MCF 10A (cell line): ENCODE measurements at places on chromosomes 16 and 17.
A peak's percentile ranks its signal among the peaks of the same experiment; 100 is the strongest.

GRCh38 chr16:15897121-15897780 is 8.8 kb upstream of the CEP20 start:
- no peak for DNase-seq

- DNase-seq: peak; percentile 99
These were observed 13.5 kb upstream of the ITGB3 start for GRCh38 chr17:47239967-47240651.

- DNase-seq: no peak
These were observed 44.7 kb upstream of the MEAK7 start for GRCh38 chr16:84548971-84549844.

GRCh38 chr17:83161298-83162034 is 82.1 kb downstream of the METRNL start:
- DNase-seq: no peak

DNA sequence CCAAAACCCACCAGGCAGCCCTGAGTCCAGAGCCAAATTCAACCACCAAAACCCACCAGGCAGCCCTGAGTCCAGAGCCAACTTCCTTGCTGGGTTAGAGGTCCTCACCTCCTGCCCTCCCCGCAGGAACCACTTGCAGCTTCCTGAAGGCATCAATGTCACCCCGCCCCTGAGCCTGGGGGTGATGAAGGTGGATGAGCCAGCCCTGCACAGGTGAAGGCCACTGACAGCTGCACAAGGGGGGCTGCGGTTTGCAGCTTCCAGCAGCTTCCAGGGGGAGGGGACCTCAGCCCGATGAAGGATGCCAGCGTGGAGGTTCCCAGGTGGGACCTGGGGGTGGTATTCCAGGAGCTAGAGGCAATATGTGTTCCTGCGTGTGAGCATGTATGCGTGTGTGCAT is 7.6 kb upstream of the CSNK1D start:
- DNase-seq: no peak

GRCh38 chr17:7295230-7296180 is 1.1 kb upstream of the YBX2 start:
- DNase-seq: no peak

- DNase-seq: no peak
These were observed 40.1 kb downstream of the RANBP10 start for GRCh38 chr16:67766291-67766690.

DNA sequence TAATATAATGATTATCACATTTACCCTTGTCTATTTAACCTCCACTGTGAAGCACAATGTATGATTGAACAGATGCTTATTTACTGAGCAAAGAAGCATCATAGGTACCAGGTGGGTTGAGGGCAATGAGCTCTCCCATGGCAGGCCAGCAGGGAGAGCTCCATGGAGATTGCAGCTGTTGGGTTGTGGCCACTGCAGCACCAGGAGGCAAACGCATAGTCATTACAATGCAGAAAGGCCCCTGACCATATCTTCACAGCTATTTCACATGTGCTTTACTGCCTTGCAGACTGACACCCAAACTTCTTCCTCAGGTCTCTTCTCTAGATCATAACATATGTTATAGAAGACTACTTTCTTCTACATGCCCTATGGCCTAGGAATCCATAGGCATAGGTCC is 75.0 kb downstream of the MMD start:
- DNase-seq: no peak

GRCh38 chr16:89373355-89374110 is 116.8 kb downstream of the ANKRD11 start:
- DNase-seq: no peak

DNA sequence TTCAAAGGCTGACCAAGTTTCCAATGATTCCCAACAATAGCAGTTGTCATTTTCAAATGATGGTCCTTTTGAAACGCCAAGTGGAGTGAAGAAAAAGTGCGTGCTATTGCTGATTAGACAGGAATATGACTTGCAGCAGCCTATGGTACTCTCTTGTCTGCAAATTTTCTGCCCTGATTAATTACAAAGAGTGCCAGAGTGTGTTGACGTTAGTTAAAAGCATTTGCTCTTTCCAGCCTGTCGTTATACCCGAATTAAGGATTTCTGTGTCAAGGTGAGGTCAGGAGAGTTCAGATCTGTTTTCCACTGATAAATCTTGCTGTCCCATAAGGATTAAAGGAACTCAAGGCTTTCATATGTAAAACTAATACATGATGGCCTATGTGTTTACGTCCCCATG is 75.0 kb upstream of the ADAMTS18 start:
- no peak for DNase-seq

DNA sequence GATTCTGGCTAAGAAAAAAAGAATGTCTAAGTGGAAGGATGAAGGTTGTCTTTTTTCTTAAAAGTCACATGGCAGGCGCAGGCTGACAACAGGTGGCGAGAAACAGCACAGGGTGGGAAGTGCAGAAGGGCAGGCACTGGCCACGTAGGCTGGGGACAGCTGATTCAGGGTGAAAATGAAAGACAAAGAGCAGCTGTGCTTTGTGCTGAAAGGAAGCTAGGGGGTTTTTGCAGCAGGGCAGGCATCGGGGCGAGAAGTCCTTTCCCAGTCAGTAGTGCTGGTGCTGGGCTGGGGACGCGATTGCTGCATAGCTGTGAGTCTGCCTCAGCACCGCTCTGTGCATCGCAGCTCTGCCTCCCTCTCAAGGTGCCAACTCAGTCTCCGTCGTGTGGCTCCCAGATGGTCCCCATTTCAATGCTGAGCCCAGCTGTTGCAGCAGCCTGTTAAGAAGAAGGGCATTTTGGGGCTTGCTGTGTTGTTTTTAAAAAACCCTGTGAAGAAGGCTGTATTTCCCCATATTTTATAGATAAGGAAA is 183.1 kb upstream of the CCL2 start:
- no peak for DNase-seq

DNA sequence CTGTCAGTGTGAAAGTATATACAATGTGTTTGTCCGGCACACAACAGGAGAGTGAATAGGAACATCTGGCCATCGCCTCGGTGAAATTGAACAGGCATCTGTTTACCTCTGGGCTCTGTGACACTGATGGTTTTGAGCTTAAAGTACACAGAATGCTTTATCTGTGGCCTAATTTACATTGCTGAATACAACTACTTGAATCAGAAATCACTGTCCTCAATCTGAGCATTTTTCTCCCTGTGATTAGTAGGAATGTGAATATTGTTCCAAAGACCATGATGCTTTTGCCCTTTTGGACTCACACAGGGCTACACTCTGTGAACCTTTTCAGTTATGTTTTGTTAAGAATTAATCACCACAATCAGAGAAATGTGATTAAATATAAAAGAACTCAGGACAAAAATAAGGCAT is 323.0 kb upstream of the TBX2 start:
- DNase-seq: no peak

GRCh38 chr16:8632675-8633182 is 11.2 kb downstream of the METTL22 start:
- DNase-seq: no peak

- no peak for DNase-seq
These were observed 61.9 kb downstream of the BANP start for GRCh38 chr16:88013091-88013609.

GRCh38 chr17:78425429-78425828 is 47.0 kb downstream of the PGS1 start:
- no peak for DNase-seq
